ENCODE measurements at places on chromosomes 5 and 9.
A peak's percentile ranks its signal among the peaks of the same experiment; 100 is the strongest.

DNA sequence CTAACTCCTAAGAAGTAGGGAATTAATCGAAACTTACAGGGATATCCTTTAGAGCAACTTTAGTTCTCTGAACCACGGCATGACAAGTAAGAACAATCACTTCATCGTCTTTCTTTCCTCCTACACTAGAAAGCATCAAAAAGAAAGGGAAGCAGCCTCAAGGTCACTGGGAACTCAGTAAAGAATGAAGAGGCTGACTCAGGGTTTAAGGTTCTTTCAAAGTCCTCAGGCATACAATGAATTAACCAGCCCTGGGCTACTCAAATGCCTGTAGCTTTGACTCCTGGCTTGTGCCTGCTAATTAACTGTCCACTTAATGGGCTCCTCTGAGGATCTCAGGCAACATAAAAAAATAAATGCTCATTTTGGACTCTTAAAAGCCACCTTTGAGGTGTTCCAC lies 102.0 kb downstream of the TRIM32 start:
- DNase-seq: no peak

DNA sequence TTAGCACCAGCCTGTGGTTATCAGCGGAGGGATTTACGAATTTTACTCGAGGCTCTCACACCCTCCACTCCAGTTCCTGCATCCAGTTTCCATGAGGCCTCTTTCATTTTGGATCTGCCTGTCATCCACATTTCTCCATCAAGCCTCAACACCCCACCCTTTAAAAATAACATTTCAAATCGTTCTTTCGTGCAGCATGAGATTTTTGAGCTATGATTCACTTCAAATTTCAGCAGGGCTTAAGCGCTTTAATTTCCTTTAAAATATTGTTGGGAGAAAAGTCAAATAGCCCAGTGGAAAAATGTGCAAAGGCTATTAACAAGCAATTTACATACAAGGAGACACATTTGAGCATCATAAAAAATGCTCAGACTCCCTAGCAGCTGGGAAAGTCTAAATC lies 103.2 kb downstream of the MSX2 start:
- DNase-seq: peak; percentile 84

DNA sequence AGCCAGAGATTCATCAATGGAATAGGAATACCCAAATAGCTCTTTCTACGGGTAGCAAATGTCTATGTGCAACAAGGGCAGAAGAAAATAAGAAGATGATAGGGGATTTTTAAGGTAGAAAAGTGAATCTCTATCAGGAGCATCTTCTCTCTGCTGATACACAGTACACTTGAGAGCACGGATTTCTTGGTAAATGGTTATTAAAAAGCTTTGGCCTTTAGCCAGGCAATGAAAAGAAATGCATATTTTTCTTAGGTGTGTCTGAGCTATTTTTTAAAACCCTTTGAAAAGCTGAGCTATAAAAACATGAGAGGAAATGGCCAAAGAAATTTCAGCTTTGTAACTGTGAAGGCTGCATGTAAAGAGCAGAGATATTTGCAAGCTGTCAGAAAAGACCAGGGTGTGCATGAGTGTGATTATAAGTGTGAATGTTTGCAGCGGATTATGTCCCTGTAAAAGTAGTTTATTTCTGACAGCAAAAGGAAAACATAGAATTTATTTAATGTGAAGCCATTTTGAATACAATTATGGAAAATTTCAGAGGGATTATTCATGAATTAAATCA lies 487.1 kb upstream of the PIK3R1 start:
- DNase-seq: no peak

- DNase-seq: no peak
Measured at GRCh38 chr5:62093411-62093810, 212.6 kb upstream of the KIF2A start.

DNA sequence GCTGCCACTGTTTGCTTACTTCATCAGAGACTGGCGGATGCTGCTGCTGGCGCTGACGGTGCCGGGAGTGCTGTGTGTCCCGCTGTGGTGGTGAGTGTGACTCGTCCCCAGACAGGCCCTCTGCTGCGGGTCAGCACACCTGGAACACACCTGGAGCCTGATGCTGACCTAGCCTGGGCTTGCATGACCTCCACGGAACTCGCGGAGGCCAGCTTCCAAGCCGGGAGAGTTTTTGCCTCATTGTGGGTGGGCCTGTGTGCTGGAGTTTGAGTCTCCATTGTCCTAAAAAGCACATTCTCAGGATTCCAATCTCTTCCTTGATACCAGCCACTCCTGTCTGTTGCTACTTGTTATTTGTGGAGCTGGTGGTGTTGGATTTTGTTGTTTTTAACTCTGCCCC lies 28.1 kb downstream of the SLC22A4 start:
- DNase-seq: no peak

GRCh38 chr9:96892131-96892530 lies 36.5 kb upstream of the NUTM2G start:
- no peak for DNase-seq

- DNase-seq: no peak
Measured at GRCh38 chr5:116406306-116407041, 168.1 kb downstream of the SEMA6A start.

GRCh38 chr5:179113945-179114641 lies 53.9 kb downstream of the ZNF354C start:
- DNase-seq: no peak

DNA sequence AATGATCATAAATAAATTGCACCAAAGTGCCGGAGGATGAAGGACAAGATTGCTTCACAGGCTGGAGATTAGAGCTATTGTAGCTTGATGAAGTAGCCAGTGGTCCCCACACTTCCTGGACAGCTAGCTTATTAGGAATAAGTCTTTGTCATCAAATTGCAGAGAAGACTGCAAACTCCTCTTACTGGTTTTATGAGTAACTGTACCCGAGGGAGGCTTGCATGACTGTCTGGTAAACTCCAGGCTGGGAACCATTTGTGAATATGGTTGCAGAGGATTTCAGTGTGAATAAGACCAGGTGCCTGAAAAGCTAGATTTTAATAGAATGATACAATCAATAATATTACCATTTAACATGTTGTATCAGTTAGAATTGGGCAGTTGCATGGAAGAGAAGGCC lies 36.5 kb upstream of the SEMA5A start:
- DNase-seq: peak; percentile 39

DNA sequence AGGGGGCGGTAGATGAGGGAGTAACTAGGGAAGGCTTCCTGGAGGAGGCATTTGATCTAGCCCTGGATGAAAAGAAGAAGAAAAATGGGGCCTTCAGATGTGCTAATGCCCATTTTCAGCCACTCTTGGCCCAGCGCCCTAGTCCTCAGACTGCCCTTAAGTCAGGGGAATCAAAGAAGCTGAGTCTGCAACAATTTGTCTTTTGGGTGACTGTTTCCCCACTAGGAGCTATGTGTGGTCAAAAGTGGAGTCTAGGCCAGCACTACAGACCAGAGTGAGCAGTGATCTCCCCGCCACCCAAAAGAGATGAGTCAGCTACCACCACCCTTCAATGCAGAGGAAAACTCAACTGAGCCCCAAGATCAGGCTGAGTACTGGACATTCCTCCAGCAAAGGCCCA lies 542.1 kb downstream of the BNC2 start:
- no peak for DNase-seq

- no peak for DNase-seq
Measured at GRCh38 chr9:14462950-14463349, 149.0 kb upstream of the NFIB start.

- DNase-seq: peak; percentile 42
Measured at GRCh38 chr5:169706071-169706470, 69.0 kb downstream of the DOCK2 start.

GRCh38 chr9:133850937-133851336 lies 112.8 kb upstream of the SARDH start:
- DNase-seq: no peak

GRCh38 chr9:86275962-86276361 lies 6.4 kb downstream of the ISCA1 start:
- DNase-seq: no peak

DNA sequence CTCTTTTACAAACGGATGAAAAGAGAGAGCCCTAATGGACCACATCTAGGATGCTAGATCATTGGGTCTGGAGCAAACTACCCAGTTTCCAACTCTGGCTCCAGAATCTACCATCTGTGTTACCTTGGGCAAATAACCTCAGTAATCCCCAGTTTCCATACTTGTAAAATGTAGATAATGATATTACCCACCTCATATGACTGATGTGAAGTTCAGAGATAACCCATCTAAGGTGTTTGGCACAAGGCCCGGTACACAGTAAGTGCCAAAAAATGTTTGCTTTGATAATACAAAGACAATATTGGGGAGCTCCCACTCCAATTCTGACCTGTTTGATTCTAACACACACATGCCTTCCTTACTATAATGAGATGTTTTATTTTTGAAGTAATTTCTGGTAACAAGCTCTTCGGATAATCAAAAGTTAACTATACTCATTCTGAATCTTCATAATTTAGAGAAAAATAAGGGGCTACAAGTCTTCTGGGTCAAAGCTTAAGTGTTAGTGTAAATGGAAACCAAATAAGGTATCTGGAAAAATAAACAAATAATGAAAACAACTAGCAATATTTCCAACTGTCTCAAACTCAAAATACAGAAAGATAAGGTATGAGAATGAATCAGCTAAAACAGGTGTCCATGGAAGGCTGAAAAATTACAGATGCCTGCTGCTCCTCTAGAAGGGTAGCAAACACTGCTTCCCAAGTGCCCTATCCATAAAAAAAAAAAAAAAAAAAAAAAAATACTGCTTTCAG lies 30.4 kb downstream of the ELL2 start:
- DNase-seq: no peak

DNA sequence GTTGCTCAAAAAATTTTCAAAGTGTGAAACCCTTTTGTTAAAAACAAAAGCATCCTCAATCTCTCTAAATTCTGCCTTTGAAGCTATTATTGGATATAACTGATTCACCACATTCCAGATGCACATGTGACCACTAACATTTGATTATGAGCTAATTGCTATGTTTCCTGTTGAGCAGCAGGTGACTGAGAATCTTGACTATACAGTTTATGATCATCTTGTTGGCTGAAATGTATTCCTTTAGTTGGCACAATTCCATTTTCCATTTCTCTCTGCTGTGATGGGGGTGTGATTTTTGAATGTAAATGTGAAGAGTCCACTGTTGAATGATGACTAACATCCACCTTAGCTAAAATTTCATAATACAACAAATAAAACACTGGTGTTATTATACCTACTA lies 10.7 kb downstream of the LYSMD3 start:
- peak; percentile 46 for DNase-seq

DNA sequence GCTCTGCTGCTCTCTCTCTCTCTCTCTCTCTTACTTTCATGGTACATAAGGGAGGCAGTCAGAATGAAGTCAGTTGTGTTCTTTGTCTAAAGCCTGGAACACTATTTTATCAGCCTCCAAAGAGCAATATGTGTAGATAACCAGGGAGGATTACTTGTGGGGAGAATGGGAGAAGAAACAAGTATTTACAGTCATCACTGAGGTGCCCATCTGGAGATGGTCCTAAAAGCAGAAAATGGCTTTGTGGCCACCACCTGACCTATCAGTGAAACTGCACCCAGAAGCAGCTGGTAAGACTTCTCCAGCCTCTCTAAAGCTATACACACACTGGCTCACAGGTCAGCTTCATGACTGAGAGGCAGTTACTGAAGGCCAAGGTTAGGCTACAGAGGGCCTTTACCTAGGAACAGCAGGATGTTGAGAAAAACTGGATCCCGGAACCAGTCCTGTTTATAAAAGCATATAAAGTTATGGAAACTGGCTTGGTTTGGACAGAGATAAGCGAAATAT lies 75.1 kb downstream of the MRPS27 start:
- DNase-seq: peak; percentile 57

- peak; percentile 39 for DNase-seq
Measured at GRCh38 chr5:52989025-52989780, at the start of gene ITGA2. Gene ITGA2 (plus strand): TSS chr5:52989352. CDS start chr5:52989469, 117 bp downstream.

GRCh38 chr9:131228988-131229387 lies 47.3 kb downstream of the FAM78A start:
- peak; percentile 62 for DNase-seq

Measured in fibroblast of skin of right quadriceps (primary cell).